ENCODE measurements at places on chromosomes 7 and 10.

GRCh38 chr7:123746931-123747488, 1.8 kb downstream of the WASL start:
- DNase-seq, result no peak

GRCh38 chr7:27160145-27160545, 3.7 kb upstream of the HOXA7 start:
- no peak for DNase-seq

- DNase-seq, result no peak
Observed at GRCh38 chr7:64878684-64879083, 24.4 kb upstream of the ZNF273 start.

GRCh38 chr7:125663961-125664360, 734.3 kb upstream of the POT1 start:
- DNase-seq, result no peak

GRCh38 chr7:110762546-110763225, 328.2 kb upstream of the LRRN3 start:
- no peak for DNase-seq

DNA sequence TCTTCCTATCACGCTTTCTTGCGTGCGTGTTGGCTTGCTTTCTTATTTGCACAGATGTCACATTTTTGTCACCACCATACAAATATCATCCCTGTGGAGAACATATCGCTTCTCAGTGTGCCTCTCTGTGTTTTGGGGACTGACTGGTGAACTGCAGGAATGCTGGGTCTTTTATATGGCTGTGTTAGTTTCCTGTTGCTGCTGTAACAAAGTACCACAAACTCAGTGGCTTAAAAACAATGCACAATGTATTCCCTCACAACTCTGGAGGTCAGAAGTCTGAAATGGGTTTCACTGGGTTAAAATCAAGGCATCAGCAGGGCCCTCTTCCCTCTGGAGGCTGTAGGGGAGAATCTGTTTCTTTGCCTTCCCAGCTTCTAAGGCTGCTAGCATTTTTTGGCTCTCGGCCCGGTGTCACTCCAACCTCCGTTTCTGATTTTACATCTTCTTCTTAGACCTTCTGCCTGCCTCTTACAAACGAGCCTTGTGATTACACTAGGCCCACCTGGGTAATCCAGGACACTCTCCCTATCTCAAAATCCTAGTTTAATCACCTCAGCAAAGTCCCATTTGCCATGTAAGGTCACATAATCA, 82.0 kb downstream of the LRMDA start:
- DNase-seq, result no peak

DNA sequence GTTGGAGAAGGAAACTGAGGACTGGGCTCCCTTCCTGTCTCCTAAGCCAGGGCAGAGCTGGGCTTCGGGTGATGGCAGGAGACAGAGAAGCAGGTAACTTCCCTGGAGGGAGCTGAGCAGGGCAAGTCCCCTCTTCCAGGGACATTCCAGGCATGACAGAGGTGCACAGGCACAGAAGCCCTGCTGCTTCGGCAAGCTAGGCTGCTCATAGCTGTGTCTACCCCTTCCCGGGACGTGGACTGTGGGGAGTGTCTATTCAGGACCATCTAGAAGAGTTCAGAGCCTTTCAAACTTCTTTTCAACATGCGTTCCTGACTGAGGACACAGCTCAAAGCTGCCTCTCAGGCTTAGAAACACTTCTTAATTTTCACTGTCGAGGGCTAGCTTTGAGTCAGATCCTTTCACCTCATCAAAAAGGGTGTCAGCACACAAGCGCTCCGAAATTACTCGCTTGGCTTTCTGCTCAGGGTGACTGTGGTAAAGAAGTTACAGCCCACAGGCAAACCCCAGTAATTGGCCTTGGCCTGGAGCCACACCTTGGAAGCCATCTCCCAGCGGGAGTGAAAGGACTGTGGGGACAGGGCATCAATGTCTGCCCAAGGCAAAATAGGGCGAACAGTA, 63.7 kb upstream of the STEAP1B start:
- DNase-seq, result no peak

DNA sequence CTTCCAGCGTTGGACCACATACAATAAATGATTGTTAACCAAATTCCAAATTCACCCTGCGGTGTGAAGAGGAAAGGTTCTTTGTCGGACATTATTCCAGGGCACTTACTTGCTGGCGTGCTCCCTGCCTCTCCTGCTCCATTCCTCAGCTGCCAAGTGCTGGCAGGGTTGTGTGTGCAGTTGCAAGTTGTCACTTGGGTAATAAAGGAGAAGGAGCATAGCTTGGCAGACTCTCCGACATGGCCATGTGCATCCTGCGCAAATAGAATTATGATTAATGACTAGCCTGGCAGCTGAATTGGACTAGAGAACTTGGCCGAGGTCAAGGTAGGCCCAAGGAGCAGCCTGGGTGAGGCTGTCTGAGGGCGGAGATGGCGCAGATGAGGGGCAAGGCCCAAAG, 92.3 kb upstream of the ELMO1 start:
- no peak for DNase-seq

- DNase-seq, result peak; percentile 49
Observed at GRCh38 chr10:96017191-96017687, 26.1 kb upstream of the CCNJ start.

DNA sequence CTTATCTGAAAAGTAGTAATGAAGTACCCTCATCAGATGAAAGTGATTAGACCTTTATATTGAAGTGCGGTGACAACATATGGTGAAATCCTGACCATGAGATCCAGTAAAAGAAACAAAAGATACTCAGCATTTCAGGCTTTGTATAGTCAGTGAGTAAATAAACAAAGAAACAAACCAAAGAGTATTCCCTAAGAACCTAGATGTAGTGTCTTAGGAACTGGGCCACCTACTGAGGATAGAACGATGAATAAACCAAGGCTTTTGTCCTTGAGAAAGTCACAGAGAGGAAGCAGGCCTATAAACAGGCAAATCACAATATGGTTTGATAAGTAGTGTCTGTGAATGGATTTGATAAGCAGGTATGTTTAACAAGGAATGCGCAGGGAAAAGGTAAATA, 46.2 kb downstream of the ZNF277 start:
- DNase-seq, result no peak

- no peak for DNase-seq
Observed at GRCh38 chr10:79463578-79464496, 18.4 kb upstream of the ZCCHC24 start.

DNA sequence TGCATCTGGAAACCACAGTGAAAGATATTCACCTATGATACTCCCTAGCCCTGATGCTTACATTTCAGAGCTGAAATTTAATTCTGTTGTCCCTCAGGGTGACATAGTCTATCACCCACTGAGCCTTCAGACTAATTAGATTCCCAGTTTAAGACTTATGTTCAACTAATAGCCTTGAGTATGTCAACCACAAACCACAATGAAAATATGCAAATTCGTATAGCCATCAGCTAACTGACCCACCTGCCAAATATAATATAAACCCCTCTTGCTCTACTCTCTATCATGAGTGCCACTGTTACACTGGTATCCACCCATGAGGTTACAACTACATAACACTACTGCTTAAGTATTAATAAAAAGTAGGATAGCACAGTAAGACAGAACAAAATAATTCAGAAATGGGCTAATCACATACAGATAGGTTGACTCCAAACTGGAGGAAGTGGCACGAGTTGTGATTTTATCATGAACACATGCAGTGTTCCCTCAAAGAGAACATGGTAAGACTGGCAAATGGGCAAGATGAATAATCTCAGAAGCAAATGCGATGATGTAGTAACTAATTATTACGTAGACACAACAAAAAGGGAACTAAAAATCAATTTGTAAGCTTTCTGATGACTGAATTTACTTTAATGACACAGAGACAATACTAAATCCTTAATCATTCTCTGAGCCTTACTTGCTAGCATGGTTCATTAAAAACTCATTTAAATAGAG, 290.6 kb downstream of the PARD3 start:
- DNase-seq, result no peak

DNA sequence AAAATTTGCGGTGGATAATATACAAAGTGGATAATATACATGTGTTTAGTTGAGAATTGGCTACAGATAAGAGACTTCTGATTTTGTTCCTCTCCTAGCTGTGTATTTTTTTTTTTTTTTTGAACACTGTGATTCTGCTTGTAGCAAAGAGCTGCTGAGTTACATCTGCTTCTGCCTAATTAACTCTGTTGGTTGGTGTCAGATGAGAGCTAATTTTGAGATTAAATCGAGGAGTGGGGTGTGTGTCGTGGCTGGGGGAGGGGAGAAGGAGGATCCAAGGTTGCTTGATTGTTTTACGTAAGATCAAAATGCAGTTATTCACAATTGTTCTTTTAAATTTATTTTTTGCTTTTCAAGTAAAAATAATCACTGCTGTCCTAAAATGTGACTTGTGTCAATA, 11.3 kb downstream of the KAT6B start:
- no peak for DNase-seq

DNA sequence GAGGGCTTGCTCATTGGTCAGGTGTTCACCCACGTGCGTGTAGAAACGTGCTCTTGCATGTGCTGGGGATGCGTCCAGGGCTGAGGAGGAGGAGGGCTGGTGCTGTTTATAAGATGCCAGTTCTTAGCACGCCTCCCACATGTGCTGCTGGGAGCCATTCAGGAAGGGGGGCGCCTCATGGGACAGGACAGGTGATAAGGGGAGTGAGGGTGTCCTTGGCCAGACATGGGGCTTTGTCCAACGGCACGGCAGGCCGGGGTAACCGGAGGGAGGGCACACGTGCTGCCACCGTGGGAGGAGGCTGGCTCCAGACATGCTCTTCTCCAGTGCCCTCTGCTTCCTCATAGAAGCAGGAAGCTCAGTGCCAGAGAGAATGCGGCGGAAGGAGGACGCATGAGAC, 150.0 kb downstream of the ZMYND11 start:
- DNase-seq, result no peak

DNA sequence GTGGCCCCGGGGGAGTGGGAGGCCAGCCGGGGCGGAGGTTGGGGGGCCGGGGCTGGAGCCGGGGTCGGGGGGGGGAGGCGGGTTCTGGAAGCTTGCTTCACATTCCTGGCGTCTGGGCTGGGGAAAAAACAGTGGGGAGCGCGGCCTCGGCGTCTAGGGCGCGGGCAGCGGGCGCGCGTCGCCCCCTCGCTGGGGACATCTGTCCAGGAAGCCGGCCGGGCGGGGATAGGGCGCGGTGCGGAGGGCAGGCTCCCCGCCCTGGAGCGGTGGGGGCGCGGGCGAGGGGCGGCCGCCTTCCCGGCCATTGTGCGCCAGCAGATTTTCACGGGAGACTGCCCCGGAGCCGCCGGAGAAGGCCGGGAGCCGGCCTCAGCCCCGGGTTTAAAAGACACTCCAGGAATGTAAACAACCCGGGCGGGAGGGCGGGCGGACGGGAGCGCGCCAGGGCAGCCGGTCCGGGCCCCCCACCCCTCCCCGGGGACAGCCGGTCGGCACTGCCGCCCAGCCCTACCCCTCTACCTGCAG, 1.4 kb downstream of the ZMIZ1 start:
- DNase-seq, result no peak

- DNase-seq, result no peak
Observed at GRCh38 chr7:130135208-130136205, 65.2 kb downstream of the KLHDC10 start.

DNA sequence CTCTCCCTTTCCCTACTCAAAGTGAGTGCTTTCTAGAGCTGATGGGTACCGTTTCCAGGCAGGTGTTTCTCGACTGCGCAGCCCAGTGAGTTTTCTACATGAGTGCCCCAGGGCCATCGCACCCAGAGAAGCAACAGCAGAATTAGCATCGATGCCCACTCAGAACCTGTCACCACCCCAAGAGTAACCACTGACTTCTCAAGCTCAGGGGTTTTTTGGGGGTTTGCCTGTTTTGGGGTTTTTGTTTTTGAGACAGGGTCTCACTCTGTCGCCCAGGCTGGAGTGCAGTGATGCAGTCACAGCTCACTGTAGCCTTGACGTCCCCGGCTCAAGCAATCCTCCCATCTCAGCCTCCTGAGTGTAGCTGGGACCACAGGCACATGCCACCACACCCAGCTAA, 25.7 kb downstream of the SNX8 start:
- DNase-seq, result no peak

DNA sequence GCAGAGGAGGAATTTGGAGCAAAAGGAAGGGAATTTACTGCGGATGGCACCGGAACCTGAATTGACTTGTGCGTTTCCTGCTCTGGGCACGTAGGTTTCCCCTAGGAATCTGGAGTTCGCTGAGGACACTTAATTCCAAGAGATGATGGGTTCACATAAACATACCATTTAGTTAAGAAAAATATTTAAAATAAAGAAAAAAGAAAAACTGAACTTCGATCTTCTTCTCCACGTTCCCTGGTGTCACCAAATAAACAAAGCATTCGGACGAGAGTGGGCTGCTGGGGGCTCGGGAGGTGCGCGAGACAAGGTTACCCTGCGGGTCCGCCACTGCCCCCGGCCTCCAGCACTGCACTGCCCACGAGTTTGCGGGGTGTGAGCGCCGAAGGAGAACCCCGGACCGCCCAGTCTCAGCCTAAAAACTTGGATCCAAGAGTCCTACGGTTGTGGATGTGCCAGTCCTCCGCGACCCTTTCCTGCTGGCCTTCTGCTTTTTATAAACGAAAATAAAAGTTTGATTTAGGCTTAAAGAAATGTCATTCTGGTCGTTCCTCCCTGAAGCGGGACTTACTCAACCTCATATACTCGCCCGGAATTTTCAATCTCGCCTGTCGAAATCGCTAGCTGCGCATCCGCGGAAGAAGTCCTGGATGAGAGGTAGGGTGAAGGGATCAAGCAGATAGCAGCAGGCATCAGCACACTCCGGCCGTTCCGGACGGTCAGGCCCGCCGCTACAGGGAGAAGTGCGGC, 30.3 kb downstream of the SKIDA1 start:
- DNase-seq, result no peak

GRCh38 chr7:2567679-2568278, 9.0 kb downstream of the IQCE start:
- no peak for DNase-seq

DNA sequence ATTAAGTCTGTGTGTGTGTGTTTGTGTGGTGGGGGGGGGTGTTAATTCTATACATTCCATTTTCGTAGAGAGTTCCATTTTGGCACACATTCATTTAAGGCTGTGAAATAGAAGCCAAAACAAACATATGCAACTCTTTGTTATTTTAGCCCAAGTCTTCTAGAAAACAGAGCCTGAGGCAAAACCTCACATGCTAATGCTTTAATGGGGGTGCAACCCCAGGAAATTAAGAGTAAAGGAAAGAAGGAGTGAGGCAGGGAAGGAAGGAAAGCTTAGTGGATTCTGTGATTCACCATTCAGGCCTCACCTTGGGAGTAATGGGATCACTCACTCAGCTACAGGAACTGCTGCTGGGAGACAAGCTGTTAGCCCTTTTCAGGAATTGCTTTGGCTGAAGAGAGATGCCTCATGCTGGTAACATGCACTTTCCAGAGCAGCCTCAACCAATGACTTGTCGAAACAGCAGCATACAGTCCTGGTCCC, 73.0 kb upstream of the CTTNBP2 start:
- DNase-seq, result no peak

Data from GM19239 (cell line).